ENCODE measurements at places on chromosomes 13 and 19. TPM values are rescaled to one million over a fixed set of nuclear protein-coding genes. Genes with fewer than 3 reads are reported as not detected.

GRCh38 chr19:51807925-51808324, 13.0 kb downstream of the FPR3 start:
- no peak for DNase-seq

DNA sequence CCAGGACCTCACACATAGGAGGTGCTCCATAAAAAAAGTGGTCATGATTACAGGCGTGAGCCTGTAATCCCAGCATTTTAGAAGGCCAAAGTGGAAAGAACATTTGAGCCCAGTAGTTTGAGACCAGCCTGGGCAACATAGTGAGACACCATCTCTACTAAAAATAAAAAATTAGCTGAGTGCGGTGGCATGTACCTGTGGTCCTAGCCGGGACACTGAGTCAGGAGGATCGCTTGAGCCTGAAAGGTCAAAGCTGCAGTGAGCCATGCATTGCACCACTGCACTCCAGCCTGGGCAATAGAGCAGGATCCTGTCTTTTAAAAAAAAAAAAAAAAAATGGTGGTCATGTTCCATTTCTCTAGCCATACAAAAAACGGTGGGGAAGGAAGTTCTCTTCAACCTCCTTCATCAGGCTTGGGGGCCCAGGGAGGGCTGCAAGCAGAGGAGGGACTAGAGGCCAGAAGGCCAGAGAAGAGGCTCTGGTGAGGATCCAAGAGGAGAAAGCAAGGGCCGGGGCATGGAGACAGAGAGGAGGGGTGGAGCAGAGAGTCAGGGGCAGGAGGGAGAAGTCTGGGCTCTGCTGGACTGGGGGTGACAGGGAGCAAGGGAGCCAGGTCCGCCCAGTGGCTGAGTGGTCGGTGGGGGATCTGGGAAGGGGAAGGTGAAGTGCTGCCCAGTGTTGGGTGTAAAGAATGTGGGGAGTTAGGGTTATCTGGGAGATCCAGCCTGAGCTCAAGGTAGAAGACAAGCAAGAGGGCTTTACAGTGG, 8.9 kb downstream of the KASH5 start:
- DNase-seq = no peak

DNA sequence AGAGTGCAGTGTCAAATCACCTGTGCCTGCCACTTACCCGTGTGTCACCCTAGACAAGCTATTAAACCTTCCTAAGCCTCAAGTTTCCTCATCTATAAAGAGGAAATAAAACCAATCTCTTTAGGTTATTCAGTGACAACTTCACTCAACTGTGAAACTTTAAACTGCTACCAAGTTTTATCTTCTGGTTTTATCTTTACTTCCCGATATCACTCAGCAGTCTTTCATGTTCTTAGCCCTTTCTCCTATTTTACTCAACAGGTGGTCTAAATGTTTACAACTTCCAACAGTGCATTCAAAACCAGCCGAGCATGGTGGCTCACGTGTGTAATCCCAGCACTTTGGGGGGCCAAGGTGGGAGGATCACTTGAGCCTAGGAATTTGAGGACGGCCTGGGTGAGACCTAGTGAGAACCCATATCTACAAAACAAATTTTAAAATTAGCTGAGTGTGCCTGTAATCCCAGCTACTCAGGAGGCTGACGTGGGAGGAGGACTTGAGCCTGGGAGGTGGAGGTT, 59.6 kb downstream of the GPALPP1 start:
- DNase-seq = no peak

The EDDM13 gene
- not detected for total RNA-seq

The GTPBP3 gene
- 16.0 TPM for total RNA-seq

The ONECUT3 gene
- not detected for total RNA-seq

The HNRNPL gene
- total RNA-seq = 337 TPM

The C1QTNF9B gene
- not detected for total RNA-seq
